ENCODE measurements at places on chromosomes 2 and 18.

- no peak for DNase-seq
Measured at GRCh38 chr2:209687323-209687969, 84.2 kb upstream of the UNC80 start.

DNA sequence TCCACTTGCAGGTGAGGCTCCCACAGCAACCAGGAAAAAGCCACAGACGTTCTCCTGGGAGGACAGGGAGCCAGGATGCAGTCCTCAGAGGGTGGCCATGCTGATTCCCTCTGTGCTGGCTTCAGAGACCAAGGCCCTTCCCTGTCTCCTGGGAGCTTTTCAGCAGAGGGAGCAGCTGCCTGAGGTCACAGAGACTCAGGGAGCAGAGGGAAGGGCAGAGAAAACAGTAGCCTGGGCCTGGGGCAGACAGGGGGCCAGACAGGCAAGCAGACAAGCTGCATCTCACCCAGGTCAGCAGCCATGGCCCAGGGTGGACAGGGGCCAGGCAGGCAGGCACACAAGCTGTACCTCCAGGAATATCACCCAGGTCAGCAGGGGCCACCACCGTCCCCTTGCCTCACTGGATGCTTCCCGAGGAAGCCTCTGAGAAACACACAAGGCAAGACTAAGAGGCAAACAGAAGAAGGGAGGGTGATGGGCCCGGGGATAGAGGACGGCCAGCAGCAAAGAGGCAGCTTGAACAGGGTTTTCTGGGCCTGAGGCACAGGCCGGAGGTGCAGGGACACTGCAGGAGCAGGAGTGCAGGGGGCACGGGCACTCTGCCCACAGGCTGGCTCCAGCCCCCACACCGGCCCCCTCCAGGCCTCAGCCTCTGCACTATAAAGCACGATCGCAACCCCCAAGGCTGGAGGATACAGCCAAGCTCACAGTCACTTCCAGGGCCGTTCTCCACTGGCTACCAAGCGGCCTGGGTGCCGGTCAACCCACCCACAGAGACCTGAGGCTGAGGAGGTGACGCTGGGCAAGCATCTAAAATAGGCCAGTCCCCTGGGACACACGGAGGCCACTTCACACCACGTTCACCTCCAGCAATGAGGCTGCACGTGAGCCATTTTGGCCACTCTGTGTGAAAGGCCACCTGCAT lies 6.1 kb downstream of the SLC66A2 start:
- no peak for DNase-seq

DNA sequence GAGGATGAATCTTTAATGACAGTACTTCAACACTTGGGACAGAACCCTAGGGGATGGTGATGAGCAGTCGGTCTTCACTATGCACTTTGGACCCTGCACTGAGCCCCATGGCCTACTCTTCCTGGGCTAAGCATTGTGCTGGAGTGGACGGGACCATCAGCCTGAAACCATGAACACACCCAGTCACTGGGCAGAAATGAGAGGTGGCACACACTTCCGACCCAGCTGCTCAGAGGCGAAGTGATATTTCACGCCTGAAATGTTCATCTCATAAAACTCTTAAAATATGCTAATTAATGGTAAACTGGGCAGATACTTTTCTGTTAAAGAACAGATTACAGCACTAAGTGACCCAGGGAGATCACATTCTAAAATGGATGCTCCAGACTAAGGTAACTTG lies 150.3 kb upstream of the NDUFV2 start:
- DNase-seq: no peak

DNA sequence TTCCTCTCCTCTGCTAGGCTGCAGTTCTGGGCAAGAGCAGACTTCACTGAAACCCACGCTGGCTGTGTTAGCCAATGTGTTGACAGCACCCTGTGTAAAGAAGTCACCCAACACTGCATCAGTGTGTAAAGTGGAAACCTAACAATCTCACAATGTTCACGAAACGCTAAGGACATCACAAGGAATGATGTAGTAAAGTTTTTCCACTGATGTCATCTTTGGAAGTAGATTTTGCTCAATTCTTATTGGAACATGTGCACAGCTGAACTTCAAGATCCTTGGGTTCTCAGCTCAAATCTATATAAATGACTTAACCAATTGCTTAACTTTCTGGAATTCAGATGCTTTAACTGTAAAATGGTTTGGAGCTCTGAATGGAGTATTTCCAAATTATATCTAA lies 1112.5 kb downstream of the TSN start:
- DNase-seq: no peak

DNA sequence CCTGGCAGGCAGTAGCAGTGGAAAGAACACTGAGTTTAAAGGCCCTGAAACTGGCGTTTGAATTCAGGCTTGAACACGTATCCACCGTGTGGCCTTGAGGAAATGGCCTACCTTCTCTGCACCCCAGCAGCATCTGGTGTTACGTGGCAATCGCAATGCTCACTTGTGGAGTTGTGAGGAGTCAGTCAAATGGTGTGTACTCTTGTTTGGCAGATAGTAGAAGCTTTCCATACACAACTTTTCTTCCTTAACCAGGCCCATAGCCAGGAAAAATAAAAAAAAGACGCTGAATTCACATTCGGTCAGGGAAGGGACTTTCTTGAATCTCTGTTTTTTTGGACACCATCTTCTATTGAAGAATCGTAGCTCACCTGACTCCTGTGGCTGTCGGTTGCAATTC lies 1101.5 kb upstream of the KLHL29 start:
- DNase-seq: no peak

GRCh38 chr2:136248907-136249306 lies 131.0 kb upstream of the CXCR4 start:
- DNase-seq: no peak

DNA sequence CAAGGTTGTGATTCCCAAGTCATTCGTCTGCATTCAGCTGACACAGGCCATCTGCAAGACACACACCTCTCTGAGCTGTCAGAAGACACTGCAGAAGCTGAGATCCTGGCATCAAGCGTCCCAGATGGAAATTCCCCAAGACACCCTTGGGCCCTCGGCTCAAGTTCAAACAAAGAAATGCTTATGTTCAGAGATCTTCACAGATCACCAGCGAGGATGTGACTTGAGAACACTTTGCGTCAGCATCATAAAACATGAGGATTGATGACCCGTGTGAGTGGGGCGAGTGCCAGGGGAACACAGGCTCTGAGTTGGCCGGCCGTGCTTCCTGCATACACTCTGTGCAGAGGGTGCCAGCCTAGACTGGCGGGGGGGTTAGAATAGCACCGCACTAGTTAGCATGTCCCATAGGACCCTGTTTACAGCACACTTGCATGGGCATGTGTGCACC lies 36.8 kb downstream of the KCNIP3 start:
- DNase-seq: peak; percentile 84

DNA sequence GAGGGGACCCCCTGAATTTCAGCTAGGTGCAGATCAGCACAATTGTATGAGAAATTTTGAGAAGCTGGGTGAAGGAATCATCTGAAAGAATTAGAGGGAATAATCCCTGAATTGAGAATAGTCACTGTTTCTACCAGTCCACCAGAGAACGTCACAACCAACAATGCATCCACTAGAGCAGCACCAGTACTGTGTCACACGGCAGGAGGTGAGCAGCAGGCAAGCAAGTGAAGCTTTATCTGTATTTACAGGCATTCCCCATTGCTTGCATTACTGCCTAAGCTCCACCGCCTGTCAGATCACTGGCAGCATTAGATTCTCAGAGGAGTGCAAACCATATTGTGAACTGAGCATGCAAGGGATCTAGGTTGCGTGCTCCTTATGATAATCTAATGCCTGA lies 40.7 kb downstream of the GDF7 start:
- DNase-seq: no peak

- DNase-seq: no peak
Measured at GRCh38 chr2:213149949-213150314, 1.5 kb downstream of the IKZF2 start.

- peak; percentile 90 for DNase-seq
Measured at GRCh38 chr2:183490914-183491313, 366.7 kb downstream of the NUP35 start.

DNA sequence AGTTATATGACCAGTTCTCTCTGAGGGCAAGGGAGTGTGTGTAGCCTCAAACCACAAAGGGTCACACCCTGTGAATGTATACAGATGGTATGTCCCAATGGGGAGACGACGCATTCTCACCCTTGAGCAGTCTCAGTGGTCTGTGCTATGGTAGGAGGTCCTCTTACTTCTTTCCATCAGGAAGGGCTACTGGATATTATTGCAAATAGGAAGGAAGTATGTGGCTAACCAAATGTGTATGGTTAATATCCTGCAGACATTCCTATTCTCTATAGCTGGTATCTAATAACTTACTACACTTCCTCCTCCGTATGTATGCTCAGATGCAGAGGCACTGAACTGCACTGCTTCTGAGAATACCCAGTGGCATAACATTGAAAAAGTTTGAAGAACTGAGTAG lies 306.7 kb upstream of the CCDC68 start:
- DNase-seq: no peak

GRCh38 chr18:5574843-5575242 lies 31.0 kb upstream of the EPB41L3 start:
- DNase-seq: no peak

GRCh38 chr2:101725515-101726192 lies 28.1 kb downstream of the MAP4K4 start:
- DNase-seq: no peak

DNA sequence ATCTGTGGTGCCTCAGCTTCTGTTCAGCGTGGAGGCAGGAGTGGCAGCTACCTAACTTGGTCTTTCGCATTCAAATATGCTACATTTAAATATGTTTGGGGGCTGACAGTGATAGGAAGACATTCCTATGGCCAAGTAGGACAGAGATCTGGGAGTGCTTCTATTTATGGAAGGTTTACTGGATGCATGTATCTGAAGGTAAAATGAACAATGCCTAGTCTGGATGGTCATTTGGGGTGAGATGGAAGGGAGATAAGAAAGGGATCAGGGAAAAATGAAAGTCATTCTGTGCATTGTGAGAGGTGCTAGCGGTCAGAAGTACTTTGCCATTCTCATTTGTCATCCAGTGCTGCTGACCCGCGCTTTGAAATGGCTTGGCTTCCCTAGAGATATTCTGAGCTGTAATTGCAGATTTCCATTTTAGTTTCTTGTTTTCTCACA lies 300.9 kb upstream of the FBXO11 start:
- DNase-seq: no peak

- DNase-seq: no peak
Measured at GRCh38 chr2:182824767-182825158, 41.7 kb downstream of the FRZB start.

- peak; percentile 11 for DNase-seq
Measured at GRCh38 chr2:219681694-219682300, 54.4 kb downstream of the SLC4A3 start.

DNA sequence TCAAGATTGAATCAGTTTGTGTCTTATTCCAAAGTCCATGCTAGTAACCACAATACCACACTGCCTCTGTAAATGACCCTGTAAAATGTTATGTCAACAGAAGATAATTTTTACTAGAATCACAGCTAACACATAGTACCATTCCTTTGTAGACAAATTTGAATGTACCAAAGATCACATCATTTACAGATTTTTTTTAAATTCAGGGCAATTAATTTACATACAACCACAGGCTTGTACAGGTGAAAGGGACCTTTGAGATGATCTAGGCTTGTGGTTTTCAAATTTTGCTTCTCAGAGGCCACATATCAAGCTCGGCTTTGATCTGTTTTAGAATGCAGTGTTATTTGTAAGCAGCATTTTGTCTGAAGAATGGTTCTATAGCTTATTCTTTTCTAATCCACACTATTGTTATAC lies 63.8 kb upstream of the PPM1B start:
- DNase-seq: no peak

GRCh38 chr18:8707556-8708300 lies 2.4 kb downstream of the MTCL1 start:
- DNase-seq: peak; percentile 64

DNA sequence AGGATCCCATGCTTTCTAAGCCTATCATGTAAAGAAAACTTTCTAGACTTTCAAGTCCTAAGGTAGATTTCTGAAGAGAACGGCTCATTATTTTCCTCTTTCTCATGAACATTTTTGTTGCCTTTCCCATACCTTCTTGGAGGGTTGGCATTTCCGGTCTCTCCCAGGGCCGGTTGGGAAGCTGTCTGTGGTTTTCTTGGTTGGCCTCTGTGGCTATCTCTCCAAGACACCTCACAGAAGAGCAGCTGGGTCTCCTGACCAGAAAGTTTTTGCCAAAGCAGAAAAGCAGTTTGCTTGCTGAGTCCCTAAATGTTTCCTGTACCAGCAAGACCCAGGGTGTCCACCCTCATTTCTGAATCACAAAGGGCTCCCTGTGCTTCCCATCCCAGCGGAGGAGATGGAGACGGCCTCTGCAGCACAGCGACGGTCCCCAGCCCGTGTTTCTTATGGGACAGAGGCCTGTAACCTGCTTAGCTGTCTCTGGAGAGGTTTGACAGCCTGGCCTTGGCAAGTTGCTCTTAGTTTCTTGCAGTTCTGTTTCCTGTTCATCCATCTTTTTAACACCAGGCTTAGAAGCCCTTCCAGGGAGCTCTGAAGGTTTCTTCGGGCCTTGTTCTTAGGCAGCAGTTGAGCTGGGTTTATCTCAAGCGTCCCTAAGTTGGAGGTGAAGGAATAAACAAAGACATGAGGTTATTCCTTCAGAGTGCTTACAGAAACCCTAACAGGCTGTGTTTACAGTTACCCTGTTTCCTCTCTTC lies 39.8 kb downstream of the GREB1 start:
- DNase-seq: peak; percentile 46

GRCh38 chr2:220509096-220509757 lies 881.8 kb downstream of the SLC4A3 start:
- DNase-seq: no peak

DNA sequence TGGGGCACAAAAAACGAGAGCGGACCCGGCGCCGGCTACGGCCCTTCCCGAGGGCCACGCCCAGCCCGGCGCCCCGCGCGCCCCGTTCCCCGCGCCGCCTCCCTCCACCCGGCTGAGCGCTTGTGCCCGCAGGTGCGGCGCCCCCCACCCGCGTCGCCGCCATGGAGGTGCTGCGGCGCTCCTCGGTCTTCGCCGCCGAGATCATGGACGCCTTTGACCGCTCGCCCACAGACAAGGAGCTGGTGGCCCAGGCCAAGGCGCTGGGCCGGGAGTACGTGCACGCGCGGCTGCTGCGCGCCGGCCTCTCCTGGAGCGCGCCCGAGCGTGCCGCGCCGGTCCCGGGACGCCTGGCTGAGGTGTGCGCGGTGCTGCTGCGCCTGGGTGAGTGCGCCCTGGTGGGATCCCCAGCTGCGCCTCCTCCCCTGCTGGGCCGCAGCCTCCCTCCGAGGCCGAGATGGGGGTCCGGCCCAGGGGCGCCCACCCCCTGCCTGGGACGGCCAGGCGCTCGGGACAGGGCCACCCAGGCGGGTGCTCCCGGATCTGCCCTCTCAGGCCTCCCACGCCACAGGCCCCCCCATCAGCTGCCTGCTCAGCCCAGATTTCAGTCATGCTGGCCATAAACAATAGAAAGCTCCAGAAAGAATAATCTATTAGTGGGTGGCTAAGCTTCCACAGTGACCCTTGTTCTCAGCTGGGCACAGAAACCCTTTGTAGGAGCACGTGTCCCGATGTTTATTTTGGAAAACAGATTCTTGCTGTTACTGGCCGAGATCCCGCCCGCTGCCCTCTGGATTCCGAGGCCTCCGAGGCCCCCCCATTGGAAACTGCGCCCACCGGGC lies 997 bp downstream of the BOK start:
- peak; percentile 66 for DNase-seq

GRCh38 chr2:74815941-74816340 lies 18.0 kb upstream of the HK2 start:
- no peak for DNase-seq

Data from HCEC 1CT (cell line).